ENCODE measurements at places on chromosomes 5 and 9.

GRCh38 chr9:5626727-5627634, 1.9 kb upstream of the RIC1 start:
- DNase-seq: peak; percentile 73

- DNase-seq: no peak
Observed at GRCh38 chr5:169415948-169416347, 115.0 kb upstream of the SLIT3 start.

DNA sequence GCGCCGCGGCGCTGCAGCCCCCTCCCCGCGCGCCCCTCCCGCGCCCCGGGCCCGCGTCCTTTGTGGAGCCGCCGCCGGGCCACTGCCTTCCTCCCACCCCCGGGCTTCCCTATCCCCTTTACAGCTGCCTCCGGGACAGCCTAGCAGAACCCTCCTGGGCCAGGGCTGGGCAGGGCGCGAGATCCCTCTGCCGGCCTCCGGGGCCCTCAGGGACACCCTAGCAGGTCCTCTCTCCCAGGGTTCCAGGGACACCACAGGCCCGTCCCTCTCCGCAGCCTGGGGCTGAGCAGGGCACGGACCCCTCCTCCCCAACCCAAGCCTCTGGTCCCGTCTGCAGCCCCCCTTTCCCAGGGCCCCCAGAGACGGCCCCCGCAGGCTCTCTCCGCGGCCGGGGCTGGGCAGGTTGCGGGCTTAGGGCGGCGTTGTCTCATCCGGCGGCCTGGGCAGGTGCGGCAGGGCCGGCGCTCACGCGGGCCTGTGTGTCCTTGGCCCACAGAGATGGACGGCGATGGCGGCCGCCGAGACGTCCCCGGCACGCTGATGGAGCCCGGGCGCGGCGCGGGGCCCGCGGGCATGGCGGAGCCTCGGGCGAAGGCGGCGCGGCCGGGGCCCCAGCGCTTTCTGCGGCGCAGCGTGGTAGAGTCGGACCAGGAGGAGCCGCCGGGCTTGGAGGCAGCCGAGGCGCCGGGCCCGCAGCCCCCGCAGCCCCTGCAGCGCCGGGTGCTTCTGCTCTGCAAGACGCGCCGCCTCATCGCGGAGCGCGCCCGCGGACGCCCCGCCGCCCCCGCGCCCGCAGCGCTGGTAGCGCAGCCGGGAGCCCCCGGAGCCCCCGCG, 710 bp downstream of the WNK2 start:
- no peak for DNase-seq

GRCh38 chr9:6641561-6641960, 4.0 kb downstream of the GLDC start:
- no peak for DNase-seq

DNA sequence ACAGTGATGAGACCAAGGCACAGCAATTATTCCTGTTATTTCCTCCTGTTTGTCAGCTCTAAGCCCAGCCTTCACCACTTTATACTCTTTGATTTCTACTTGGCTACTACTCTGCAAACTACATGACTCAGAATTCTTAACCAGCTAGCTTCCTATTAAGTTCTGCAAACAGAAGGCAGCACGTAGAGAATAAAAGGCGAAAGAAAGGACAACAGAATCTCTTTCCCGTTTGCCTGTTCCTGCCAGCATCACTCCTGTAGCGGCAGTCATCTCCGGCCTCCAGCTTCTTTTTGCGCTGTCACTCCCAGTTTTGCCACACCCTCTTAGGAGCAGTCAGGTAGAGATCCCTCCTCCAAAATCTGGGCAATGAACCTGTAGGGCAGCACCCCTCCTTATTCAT, 29.9 kb downstream of the DPYSL3 start:
- no peak for DNase-seq

GRCh38 chr5:64628901-64629300, 61.4 kb upstream of the SHISAL2B start:
- no peak for DNase-seq

GRCh38 chr5:62465985-62466925, 53.7 kb downstream of the IPO11 start:
- DNase-seq: no peak

- DNase-seq: peak; percentile 4
Observed at GRCh38 chr5:180718810-180719453, 20.9 kb downstream of the OR2Y1 start.

DNA sequence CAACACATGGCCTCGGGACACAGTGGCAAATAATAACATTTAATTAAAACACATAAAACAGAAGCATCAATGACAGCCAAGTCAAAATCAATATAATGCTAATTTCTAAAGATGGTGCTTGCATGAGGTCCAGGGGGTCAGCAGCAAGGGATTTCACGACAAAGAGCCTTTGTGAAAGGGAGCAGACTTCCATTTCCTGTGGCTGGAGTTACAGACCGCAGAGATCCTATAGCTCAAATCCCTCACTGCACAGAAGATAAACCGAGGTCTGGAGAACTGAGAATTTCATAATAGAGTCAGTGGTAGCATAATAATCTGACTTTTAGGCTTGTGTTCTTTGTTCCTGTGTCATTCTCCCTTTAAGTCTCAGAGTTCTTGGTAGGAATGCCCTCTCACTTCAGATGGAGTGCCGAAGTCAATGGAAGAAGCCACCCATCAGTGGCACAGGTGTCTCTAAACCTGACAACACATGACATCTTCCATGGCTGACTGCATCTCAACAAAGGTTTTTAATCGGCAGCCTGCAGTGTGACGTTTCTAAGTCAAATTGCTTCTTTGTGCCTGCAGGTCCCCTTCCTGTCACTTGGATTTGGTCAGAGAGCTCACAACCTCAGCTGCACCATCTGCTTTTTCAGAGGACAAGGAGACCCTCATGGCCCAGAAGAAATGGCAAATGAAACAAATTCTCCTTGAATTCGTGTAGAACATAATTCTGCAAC, 67.4 kb downstream of the CARTPT start:
- DNase-seq: no peak

DNA sequence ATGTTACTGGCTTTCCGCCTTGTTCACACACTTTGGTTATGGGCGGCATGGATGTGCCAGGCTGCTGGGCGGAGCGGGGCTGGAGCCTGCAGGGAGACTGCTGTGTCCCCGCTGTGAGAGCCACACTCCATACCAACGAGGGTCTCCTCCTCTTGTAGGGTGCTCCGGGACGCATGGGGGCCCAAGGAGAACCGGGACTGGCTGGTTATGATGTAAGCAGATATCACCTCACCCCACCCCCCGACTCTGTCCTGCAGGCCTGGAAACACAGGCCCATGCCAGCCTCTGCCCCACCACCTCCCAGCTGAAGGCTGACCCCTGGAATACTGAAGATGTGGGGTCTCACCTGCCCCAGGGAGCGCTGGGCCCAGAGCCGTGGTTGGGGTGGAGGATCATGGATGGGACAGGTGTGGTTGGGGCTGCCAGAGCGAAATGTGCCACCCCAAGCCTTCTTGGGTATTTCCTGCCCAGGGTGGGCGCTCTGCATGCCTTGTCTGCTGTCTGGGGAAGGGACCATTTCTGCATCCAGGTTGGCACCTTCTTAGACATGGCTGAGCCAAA, 39.3 kb upstream of the ORM1 start:
- no peak for DNase-seq

DNA sequence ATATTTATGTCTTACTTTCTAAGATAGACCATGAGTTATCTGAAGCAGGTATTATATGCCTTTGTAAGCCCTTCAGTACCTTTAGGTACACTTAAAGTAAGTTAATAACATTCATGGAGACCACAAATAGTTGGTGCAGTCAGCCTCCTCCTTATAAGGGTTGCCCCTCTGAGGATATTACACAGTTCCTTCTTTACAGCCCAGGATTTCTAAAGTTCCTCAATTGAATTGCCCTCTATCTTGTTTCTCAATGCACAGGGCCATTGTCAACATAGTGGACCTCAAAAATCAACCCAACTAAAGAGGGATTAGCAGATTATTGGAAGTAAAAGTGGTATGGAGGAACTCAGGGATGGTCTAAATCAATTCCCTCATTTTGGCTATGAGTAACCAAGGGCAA, 50.3 kb downstream of the HMHB1 start:
- DNase-seq: no peak

- no peak for DNase-seq
Observed at GRCh38 chr9:89750117-89750791, 145.4 kb downstream of the GADD45G start.

DNA sequence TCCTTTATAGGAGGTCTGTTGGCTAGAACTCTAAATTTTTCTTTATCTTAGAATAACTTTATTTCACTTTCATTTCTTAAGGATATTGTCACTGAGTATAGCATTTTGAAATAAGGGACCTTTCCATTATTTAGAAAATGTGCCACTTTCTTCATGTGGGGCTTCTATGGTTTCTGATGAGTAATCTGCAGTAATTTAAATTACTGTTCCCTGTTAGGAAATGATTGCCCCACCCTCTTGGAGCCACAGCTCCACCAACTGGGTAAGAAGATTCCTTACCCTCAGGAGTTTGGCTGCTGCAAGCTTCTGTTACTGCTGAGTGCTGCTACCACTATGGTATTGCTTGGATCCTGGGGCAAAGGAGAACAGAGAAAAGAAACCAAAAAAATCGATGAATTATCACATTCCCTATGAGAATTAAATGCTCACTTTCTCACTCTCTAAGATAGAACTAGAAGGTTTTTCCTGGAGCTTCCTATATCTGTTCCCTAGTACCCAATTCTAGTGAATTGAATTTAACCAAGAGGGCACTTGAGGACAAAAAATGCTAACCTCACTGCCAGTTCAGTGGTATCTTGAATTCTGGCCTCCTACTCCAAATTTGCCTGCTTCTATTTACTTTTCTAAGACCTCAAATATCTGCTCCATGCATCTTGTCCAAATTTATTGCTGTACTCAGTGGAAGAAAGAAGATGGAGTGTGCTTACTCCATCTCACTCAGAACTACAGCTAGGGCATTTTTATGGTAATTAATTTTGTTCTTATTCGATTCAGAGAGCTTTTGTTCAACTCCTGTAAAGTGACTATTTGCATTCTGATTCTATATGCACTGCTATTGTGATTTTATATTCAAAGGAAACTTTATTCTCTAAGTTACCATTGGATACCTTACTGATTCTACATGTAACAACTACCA, 2111.3 kb downstream of the MAT2B start:
- DNase-seq: no peak

- no peak for DNase-seq
Observed at GRCh38 chr5:6087576-6087975, 290.8 kb downstream of the MED10 start.

DNA sequence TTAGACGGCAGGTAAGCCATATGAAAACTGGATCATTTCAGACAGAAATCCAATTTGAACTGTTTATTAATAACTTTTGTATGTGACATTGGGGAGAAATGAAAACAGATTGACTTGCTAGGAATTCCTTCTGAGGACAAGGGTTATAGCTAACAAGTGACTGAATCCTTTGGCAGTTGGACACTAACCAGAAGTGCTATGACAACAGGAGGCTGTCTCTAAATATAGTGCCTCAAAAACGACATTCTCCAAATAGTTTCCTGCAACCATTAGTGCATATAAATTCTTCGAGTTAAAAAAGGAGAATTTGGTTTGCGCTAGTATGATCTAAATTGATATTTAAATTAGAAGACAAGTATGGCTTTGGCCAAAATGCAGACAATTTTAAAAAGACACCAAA, 338.6 kb downstream of the PTPRD start:
- no peak for DNase-seq

- DNase-seq: no peak
Observed at GRCh38 chr5:2169850-2170760, 287.4 kb upstream of the IRX4 start.

- no peak for DNase-seq
Observed at GRCh38 chr5:102715082-102715807, 39.9 kb upstream of the PAM start.

GRCh38 chr5:142697356-142698255, 11.7 kb upstream of the FGF1 start:
- DNase-seq: no peak

GRCh38 chr5:119420169-119420568, 32.1 kb upstream of the HSD17B4 start:
- no peak for DNase-seq

DNA sequence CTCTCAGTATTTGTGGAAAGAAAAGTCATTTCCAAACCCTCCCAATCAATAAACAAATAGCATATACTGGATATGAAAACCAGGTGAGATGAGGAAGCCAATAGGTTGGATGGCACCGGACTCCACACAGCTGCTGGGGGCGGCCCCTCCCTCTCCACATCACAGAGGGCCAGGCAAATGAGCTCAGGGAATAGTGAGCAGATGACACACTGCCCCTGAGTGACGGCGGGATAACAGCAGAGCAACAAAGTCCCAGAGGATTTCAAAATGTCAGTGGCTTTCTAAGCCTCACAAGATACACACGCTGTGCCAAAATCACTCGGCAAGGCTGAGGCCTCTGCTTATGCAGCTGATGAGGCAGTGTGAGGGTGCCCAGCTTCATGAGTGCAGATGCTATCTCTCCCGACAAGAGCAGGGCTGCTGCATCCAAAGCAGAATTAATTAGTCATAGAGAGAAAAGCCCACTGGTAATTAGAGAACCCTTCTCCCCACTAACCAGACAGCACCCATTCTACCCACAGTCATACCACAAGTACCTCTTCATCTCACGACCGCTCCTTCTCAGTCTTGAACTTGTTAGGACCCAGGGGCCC, 235.0 kb upstream of the NFIL3 start:
- DNase-seq: no peak

DNA sequence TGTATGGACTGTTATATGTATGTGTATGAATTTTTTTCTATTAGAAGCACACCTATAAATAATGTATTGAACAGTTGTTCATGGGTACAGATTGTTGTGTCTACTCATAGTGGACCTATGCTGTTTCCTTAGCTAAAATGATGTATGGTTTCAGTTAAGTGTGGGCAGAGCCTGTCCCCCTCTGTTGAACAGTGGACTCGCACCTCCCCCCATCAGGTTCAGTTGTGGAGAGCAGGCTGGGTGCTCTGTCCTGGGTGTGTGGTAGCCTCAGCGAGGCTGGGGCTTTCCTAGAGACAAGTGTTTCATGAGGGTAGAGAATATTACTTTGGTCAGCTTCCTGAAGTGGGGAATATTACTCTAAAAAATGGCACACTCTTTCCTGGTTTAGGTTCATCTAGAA, 47.4 kb upstream of the LRRTM2 start:
- DNase-seq: no peak

DNA sequence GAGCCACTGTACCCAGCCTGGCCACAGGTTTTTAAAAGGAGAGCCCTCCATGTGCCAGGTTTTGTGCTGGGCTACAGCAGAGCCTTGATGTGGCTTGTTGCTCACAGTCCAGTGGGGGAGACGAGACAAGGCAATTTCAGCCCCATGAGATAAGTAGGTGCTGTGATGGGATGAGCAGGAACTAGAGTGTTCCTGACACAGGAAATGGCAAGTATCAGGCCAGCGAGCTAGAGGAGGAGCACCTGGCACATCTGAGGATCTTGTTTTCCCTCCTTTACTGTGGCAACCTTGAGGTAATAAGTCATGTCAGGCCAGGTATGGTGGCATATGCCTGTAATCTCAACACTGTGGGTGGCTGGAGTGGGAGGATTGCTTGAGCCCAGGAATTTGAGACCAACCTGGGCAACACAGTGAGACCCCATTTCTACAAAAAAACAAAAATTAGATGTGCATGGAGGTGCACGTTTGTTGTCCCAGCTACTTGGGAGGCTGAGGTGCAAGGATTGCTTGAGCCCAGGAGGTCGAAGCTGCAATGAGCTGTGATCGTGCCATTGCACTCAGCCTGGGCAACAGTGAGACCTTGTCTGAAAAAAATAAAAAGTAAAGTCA, 3.8 kb upstream of the ZDHHC12 start:
- no peak for DNase-seq

Data from forelimb muscle (tissue), 1 donor.